Placental pericyte (primary cell): ENCODE measurements at places on chromosomes 16 and 17. TPM values are rescaled to one million over a fixed set of nuclear protein-coding genes. Genes with fewer than 3 reads are reported as not detected.

Gene SLC16A6
- total RNA-seq: 4.2 and 122 TPM in 2 replicates

Gene TNRC6C
- total RNA-seq: 5.5 and 8.9 TPM in 2 replicates

Gene TMC8
- not detected in 2 replicates for total RNA-seq

Gene RAC3
- total RNA-seq: 7.9 and 9.2 TPM in 2 replicates

Gene KRT27
- total RNA-seq: not detected in 2 replicates

Gene HOXB8
- not detected in 2 replicates for total RNA-seq

Gene SRP68
- total RNA-seq: 36.9 and 48.4 TPM in 2 replicates
